ENCODE measurements at places on chromosomes 11 and 22.
A peak's percentile ranks its signal among the peaks of the same experiment; 100 is the strongest.

GRCh38 chr22:37639070-37639760 lies at the start of gene SH3BP1:
Gene SH3BP1, plus strand, starts transcription at chr22:37639669. Its CDS starts 119 bp downstream, at chr22:37639788.
- peak; percentile 43 for DNase-seq

DNA sequence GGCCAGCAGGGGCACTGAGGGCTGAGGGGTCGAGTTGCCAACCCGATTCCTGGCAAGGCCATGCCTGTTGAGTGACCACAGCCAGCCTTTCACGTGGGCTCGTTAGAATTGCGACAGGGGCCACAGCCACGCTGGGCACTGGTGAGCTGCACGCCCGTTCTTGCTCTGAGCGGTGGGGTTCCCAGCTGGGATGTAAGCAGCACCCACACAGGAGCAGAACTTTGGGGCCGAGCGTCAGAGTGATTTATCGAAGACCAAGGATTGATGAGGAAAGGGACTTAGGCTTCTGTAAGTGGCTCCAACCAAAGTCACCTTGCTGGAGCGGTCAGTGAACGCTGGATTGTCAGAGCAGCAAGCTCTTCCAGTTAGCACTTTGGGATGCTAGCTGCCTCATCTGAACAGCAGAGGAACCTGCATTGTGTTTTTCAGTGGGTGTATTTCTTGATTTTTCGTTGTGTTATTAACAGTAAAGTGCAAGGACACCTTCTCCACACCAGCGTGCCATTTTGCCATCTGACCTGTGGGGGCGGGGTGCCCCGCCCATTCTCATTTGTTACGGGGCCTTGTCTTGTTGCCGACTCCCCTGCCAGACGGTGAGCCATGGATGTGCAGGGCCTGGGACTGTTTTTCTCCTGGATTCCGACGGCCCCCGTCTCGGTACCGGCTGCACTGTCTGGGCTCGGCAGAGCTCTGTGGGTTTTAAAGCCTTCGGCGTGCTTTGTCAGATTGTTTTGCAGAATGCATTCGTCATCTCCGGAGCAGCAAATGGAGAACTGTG lies 202.5 kb downstream of the TBC1D22A start:
- DNase-seq = no peak

- no peak for DNase-seq
Measured at GRCh38 chr11:129281471-129282415, 89.6 kb upstream of the ARHGAP32 start.

DNA sequence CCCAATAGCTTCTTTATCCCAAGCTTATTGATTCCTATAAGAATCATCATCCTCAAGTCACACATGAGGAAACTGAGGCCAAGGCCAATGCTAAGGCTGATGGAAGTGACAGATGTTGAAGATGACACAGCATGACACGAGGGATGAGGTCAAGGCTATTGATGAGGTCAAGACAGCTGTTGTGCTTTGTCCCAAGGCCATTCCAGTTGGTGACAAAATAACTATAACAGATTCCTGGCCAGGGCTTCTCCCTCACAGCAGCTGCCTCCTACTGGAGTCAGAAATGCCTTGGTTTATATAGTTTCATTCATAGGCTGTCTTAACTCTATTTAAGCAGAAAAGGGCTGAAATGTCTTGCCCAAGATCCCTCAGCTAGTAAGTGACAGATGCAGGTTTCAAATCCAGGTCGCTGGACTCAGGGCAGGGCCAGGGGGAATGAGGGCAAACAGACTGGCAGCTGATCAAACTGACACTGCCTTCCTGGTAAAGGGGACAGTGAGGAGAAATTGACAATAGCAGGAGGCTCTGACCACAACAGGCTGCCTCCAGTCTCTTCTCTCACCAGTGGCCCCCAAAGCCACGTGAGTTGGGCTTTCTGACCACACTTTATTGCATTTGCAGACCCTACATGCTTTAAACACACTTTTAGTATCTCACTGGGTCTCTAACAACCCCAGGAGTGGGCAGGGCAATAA lies 16.5 kb downstream of the MIF start:
- DNase-seq = no peak

DNA sequence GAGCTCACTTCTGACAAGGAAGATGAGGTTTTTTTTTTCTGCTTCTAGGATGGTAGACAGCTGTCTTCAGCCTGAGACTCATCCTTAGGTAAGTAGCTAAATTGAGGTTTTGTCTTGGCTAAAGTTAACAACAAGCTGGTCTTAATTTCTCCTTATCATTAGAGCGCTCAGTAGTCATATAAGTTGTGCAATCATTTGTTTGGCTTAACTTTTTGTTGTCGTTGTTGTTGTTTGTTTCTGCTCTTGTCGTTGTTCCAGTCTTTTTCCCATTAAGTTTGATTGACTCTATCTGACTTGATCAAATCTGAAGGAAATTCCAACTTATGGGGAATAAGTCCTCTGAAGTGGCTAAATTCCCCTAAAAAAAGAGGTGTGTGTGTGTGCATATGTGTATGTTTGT lies 33.0 kb downstream of the GLYATL2 start:
- no peak for DNase-seq

GRCh38 chr11:132114185-132114584 lies 743.8 kb downstream of the NTM start:
- no peak for DNase-seq

DNA sequence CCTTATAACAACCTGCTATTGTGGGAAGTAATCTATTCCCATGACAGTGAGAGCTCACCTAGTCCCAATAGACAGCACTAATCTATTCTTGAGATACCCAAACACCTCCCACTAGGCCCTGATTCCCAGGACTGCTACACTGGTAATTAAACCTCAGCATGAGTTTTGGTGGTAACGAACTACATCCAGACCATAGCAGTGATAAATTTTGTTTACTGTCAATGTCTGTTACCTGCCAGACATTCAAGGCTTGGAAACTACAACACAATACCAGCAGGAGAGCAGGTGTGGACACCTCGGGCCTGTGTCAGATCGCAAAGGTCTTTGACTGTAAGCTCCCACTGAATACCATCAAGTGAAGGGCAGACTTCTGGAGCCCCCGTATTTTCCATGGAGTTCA lies 187.1 kb downstream of the ARHGAP42 start:
- no peak for DNase-seq

DNA sequence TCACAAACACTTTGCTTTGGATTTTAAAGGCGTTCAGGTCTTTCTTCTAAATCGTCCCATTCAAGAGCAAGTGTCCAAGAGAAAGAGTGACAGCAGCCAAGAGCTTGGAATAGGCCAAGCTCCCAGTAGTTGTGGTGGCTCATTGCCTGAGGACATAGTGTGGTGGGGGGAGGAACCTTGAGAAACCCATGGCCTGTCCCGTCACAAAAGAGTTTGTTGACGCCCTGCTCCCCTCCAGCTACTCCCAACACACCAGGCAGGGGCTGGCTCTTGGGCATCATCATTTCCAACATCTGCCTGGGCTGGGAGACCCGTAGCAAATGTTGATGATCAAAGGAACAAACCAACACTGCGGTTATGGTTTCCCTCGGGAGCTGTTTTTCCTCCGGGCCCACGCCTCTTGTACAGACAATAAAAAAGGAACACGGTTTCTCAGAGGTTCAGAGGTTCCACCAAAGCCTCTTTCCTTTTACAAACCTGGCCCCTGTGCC lies 20.8 kb downstream of the FADS3 start:
- DNase-seq = no peak

GRCh38 chr11:69449320-69450063 lies 32.0 kb upstream of the LINC01488 start:
- DNase-seq = no peak

- no peak for DNase-seq
Measured at GRCh38 chr11:2251138-2251537, 19.2 kb downstream of the ASCL2 start.

- no peak for DNase-seq
Measured at GRCh38 chr11:111303461-111303860, 5.1 kb downstream of the POU2AF3 start.

DNA sequence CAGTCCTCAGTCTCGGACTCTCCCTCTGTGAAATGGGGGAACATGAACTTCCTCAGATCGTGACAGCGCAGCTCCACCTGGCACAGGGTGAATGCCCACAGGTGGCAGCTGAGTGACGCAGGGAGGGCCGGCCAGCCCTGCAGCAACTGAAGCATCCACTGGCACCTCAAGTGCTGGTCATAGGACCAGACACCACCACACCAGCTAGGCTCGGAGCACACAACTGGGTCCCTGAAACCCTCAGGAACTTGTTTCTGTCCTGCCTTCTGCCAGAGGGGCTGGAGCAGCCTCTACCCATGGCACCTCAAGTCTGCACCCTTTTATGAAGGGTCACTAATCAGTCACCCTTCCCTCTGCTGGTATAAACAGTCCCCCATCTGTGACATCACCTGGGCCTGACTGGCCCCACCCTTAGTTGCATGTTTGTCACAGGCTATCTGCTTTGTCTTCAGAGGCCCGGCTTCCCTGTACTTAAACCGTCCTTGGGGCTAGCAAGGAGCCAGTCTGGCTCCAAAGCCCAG lies 7.4 kb upstream of the CDC42BPG start:
- DNase-seq = no peak

DNA sequence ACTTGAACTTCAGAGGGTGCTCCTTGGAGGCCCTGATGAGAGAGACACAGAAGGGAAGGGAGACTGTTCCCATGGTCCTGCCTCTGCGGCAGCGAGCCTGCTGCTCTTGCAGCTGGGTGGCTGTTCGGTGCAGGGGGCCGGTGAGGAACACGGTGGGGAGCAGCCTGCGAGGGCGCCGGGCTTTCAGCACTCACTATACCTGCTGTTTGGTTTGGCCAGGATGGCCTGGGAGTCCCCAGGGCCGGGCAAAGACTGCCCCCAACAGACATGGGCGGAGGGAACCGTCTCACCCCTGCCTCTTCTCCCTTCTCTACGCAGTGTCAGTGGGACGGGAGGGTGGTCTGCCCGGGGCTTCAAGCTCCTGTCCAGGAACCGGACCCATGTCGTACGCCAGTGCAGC lies 58.0 kb upstream of the PRODH start:
- no peak for DNase-seq

DNA sequence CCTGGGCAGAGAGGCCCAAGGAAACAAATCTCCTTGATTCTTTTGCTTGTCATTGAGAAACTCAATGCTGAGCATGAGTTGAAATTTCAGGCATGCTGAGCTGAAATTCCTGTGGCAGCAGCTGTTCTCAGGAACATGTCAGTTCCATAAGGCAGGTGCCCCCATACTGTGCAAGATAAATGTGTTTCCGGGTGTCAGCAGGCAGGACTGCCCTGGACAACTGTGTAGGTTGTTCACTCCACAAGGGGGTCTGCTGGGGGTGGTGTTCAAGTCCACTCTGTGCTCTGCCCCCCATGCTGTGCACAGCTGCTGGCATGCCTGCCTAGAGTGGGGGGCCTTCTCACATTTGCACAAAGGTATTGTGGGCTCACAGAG lies 133.7 kb downstream of the CTTN start:
- DNase-seq = no peak

GRCh38 chr22:37051391-37052385 lies at the start of gene KCTD17:
Gene KCTD17, plus strand, starts transcription at chr22:37051742. Its CDS starts 19 bp downstream, at chr22:37051761.
- DNase-seq = peak; percentile 38

- DNase-seq = no peak
Measured at GRCh38 chr11:100810146-100810545, 123.1 kb downstream of the ARHGAP42 start.

DNA sequence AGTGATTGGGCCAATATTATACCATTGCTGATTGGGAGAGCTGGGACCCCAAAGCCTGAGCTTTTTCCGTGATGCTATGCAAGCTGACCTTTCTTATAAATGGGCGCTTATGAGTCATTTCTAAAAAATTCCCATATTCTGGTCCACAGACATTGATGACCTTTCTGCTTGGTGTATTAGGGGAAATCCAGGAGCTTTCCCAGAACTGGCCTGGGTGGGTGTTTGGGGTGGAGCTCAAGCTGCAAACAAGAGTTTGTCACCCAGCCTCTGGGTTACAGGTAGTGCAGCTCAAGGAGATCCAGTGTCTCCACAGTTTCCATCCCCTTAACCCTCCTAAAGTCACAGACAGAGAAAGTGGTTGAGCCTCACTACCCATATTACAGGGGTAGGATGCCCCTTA lies 67.7 kb downstream of the CCDC81 start:
- DNase-seq = no peak

DNA sequence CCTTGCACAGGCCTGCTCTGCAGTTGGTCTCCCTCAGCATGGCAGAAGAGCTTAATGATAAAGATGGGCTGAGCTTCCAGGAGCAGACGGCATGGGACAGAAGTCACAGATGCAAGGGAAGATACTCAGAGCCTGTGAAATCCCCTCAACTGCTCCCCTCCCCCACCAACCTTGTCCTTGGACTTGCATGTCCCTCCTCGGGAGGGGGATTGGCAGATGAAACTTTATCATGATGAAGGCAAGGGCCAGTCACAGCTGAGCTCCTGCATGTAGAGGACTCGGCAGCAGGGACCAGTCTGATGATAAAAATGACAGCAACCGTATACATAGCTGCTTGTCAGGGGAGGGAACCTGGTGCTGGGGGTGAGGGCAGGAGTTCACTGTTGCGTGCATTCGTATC lies 6.8 kb upstream of the SLC22A8 start:
- no peak for DNase-seq

- no peak for DNase-seq
Measured at GRCh38 chr11:71183878-71184277, 68.5 kb downstream of the SHANK2 start.

- no peak for DNase-seq
Measured at GRCh38 chr11:316891-317301, 3.1 kb downstream of the IFITM1 start.

GRCh38 chr11:125948278-125949051 lies 2.6 kb downstream of the VSIG10L2 start:
- no peak for DNase-seq

GRCh38 chr11:88318017-88318416 lies 19.5 kb downstream of the CTSC start:
- no peak for DNase-seq

DNA sequence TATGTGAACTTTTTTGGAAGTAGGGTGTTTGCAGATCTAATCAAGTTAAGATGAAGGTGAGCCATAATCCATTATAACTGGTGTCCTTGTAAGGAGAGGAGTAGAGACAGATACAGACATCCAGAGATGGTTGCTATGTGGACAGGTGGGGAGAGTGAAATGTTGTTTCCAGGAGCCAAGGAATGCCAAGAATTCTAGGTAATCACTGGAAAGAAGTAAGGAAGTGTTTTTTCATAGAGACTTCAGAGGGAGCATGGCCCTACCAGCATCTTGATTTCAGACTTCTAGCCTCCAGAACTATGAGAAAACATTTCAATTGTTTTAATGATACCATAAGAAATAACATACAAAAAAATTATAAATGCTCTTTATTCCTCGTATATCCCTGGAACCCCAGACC lies 320.5 kb upstream of the ANO3 start:
- DNase-seq = no peak

GRCh38 chr11:85096939-85097338 lies 530.2 kb downstream of the DLG2 start:
- DNase-seq = no peak

DNA sequence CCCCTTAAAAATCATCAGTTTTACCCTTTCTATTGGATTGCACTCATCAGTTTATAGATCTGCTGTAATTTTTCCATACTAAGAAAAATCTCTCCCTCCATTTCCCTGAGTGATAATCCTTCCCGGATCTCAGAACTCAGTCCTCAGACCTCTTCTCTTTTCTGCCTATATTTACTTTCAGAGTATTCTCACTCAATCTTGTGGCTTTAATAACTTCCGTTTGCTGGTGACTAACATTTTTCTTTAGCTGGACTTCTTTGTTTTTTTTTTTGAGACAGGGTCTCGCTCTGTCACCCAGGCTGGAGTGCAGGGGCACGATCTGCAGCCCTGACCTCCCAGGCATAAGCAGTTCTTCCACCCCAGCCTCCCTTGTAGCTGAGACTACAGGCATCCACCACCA lies 10.4 kb downstream of the ATXN10 start:
- no peak for DNase-seq

Data from NT2/D1 (cell line).